ENCODE measurements at places on chromosomes 16 and 17.

GRCh38 chr17:22251498-22251897 lies 559.2 kb downstream of the KCNJ18 start:
- no peak for DNase-seq

DNA sequence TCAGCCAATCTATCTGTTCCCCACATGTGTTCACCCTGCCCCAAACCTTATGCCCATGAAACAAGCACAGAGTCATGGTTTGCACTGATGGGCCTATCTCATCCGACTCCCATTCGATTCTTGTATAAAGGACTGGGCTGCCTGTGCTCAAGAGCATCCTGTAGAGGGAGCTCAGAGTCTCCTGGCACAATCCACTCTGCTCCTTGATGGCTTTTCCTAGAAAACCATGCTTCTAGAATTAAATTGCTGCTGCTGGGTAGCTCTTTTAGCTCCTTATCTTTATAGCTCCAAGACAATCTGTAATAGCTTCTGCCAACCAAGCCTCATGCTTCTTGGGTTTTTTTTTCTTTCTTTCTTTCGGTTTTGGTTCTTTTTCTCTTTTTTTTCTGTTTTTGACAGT lies 9.7 kb downstream of the ZNF19 start:
- no peak for DNase-seq

DNA sequence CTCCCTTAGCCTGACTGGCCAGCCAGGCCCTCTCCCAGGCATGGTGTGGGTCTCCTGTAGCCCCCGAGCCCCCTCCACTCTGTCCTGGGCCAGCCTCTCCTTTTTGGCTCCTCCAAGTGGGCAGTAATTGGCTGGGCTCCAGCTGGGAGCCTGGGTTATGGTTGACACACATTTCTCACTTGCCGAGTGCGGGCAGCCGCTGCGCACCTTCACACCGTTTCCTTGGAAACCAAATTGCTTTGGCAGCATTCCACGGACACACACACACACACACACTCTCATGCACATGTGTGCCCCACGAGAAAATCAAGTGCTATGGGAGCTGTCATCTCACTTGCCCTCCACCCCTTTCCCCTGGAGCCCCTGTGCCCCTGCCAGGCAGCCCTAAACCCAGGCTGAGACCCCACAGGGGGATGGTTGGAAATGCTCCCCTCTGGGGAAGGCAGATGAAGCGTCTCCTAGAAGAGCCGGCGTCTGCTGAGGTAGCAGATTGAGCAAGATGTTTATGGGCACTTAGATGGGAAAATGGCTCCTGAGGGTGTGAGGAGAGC lies 402.7 kb upstream of the TNRC6C start:
- DNase-seq = no peak

DNA sequence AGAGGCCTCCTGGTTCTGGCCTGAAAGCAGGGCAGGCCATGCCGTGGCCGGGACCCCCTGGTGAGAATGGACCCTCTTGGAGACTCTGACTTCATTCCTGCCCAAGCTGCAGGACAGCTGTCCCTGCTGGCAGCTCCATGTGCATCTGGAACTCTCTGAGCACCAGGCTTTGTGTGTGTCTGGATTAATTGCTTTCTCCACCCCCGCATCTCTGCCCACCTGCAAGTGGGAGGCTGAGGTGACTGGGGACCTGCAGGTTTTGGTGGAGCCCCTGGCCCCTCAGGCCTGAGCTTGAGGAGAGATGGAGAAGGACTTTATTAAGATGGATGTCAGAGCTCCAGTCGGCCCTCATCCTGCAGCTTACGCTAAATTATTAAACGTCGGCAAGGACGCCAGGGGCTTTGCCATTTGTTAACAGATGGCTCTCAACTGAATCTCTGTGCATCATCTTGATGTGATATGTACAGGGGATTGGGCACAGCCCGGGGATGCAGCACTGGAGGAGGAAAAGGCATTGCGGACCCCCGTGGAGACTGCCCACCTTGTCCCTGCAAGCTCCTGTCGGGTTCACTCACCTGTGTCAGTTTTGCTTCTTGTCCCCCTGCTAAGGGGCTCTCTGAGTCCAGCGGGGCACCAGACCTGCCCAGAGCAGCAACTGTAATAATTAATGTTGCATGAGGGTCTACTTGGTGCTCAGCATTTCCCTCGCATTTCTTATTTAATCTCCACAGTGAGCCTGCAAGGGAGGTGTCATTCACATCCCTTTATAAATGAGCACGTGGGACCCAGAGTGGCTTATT lies 154.1 kb upstream of the RPL38 start:
- DNase-seq = no peak

DNA sequence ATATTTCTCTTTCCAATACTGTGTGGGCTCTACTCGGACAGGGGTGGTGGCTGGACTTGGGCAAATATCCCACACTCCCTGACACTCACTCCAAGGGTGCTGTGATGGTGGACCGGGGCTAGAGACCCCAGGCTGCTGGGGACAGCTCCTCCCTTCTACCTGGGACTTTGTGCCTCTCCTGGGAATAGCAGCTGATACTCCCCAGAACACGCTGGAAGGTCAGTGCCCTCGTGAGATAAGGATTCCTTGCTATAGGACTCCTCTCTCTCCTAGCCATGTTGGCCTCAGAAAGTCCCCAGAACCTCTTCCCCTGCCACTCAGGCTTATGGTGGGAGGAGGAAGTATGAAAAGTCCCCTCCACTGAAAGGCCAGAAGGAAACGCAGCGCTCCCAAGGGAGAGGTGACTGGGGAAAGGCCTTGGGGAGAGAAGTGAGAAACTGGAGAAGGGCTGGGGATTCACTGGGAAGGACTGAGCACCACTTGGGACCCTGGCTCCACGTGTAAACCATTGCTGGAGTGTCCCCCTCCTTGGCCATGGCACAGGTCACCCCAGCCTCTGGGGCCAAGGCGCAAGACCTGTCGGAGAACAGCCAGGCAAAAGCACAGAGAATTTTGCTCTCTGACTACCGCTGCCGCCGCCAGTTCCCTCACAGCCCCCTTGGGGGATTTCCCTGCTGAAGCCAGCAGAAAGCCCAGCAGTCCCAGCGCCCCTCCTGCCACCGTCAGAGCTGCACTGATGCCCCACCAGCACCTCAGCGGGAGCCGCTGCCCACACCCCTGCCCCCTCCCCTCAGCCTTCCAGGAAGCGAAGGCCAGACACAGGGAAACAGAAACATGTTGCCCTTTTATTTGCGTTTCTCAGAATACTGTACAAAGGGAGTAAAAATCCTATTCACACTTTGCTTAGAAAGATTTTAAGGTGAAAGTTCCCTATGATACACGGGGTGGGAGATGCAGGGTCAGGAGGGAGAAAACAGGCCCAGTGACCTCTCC lies 2.1 kb upstream of the GSDMB start:
- peak; percentile 80 for DNase-seq

Data from activated naive CD4-positive, alpha-beta T cell treated with anti-CD3 and anti-CD28 coated beads for 36 hours (primary cell).